Stimulated activated CD4-positive, alpha-beta T cell treated with anti-CD3 and anti-CD28 coated beads, Interleukin-12 subunit alpha, Interleukin-12 subunit beta, amount 100 ng/mL, for 24 hours (primary cell): ENCODE measurements at places on chromosomes 7 and 10.

- no peak for DNase-seq
Measured at GRCh38 chr7:129191272-129191671, 2.8 kb downstream of the SMO start.

- no peak for DNase-seq
Measured at GRCh38 chr7:92665926-92666325, 75.7 kb upstream of the FAM133B start.

DNA sequence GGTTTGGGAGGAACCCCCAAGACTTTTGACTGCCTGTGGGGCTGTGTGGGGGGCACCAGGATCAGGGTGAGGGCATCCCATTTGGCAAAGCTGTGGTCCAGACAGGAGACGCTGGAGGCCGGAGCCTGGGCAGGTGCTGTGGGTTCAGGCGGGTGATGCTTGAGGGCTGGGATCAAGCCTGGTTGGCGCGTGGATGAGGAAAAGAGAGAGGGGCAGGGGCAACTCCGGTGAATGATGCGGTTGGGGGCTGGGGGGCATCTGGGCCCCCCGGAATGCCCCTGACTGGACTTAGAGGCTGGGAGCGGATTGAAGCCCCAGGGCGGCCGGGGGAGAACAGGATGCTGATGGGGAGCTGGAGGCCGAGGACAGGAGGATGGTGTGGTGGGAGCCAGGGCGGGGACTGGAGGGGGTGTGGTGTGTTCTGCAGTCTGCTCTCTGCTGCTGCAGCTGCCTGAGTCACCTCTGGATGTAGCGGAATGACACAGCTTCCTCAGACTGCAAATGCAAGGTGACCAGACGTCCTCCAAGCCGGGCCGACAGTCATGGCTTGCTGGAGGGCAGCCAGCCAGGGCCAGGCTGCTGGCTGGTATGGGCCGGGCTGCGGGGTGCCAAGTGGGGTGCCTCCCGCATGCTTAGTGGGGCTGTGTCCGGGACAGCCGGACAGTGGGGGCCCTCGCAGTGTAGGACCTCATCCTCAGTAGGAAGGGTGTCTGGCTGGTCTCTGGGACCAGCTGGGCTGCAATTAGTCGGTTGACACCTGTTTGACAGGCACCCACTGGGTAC lies 3.2 kb downstream of the MAFK start:
- no peak for DNase-seq

- DNase-seq = no peak
Measured at GRCh38 chr10:119657725-119658124, 6.5 kb downstream of the BAG3 start.

- DNase-seq = no peak
Measured at GRCh38 chr7:151409667-151410404, at the start of gene WDR86. Gene WDR86, minus strand, starts transcription at chr7:151410038. Its CDS starts 449 bp downstream, at chr7:151409589.

DNA sequence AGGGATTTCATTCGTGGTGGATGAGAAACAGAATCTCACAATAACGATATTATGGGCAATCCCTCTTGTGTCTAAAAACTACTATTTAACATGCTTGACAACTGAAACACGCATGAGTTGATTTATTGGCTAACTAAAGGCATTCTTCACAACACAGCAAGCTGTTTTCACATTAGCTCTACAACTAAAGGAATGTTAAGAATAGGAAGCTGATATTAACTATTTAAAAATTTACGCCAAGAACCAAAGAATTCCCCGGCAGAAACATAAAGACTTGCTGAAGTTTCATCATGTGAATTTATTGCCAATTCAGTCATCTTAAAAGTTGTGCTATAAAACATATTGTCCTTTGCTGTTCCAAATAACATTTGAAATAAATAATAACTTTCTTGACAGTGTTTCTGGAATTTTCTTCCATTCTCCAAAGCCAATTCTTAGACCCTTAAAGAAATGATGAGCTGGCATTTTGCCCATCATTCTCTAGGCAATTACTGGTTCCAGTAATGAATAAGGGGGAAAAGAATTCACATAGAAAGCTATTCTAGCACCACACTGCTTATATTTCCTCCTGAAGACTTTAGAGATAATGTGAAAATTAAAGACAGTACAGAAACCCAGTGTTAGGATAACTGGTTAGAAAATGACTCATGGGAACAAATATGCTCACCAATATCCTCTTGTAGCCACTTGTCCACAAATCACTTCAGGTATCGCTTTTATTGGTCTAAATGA lies 233.1 kb downstream of the PARD3 start:
- no peak for DNase-seq

DNA sequence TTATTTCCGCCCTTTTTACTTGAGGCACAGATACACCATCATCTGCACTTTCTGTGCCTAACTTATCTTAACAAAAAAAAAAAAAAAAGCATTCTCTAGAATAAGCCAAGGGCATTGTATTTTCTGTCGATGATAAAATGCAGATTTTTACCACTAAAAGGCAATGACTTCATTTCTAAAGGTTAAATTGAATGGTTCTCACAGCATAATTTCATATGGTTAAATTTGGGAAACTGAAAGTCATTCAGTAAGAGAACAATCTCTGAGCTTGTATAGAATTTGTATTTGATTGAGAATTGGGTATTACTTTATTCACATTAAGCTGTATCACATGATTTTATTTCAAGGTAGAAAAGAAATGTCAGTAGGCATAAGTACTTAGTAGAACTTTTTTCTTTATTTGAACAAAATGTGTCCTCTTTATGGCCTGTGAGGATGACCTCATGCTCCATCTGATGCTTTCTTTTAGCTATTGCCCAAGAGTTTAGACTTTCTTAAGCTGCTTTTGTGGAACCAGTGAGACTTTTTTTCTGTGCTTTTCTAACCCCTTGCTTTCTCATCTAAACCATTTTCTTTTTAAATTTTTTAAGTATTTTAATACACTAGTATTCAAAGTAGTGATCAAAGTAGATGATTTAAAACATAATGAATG lies 110.3 kb downstream of the LRRC4 start:
- DNase-seq = no peak

- DNase-seq = peak; percentile 32
Measured at GRCh38 chr7:44959433-44959951, 19.3 kb downstream of the MYO1G start.

DNA sequence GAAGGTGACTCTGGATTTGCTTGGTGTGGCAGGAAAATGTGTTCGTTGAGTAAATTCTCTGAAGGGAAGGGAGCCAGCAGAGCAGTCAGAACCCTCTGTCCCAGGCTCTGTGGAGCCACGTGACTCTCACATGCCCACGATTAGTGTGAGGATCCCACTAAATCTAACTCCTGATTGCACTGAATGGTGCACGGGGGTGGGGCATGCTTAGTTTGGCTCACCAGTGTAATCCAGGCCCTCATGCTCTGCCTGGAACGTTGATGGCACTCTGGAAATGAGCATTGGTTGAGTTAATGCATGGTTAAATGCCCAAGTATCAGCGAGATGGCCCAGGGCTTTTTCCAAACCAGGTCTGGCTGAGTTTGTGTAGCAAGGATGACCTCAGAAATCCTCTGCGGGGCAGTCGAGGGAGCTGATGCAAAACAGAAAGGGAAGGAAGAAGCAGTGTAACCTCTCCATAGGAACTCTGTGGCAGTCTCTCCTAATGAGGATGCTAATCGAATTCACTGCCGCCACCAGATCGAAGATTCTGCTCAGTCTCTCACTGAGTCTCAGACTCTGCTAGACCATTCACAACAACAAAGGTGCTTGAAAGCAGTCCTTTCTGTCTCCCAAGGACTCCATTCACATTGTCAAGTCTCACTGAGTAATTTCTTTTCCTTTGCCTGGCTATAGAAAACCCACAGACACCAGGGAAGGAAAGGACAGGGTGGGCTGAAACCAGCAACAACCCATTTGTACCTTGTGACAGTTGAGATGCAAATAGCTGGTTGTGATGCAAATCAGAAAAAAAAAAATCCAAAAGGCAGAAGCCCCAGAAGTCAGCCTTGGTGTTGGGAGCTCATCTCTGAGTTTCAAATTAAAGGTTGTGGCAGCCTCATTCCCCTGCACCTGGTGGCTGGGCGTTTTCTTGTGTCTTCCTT lies 98.1 kb downstream of the C10orf105 start:
- DNase-seq = no peak

GRCh38 chr7:127807340-127807739 lies 155.3 kb downstream of the SND1 start:
- no peak for DNase-seq

GRCh38 chr7:107833684-107834106 lies 30.7 kb upstream of the SLC26A3 start:
- no peak for DNase-seq

DNA sequence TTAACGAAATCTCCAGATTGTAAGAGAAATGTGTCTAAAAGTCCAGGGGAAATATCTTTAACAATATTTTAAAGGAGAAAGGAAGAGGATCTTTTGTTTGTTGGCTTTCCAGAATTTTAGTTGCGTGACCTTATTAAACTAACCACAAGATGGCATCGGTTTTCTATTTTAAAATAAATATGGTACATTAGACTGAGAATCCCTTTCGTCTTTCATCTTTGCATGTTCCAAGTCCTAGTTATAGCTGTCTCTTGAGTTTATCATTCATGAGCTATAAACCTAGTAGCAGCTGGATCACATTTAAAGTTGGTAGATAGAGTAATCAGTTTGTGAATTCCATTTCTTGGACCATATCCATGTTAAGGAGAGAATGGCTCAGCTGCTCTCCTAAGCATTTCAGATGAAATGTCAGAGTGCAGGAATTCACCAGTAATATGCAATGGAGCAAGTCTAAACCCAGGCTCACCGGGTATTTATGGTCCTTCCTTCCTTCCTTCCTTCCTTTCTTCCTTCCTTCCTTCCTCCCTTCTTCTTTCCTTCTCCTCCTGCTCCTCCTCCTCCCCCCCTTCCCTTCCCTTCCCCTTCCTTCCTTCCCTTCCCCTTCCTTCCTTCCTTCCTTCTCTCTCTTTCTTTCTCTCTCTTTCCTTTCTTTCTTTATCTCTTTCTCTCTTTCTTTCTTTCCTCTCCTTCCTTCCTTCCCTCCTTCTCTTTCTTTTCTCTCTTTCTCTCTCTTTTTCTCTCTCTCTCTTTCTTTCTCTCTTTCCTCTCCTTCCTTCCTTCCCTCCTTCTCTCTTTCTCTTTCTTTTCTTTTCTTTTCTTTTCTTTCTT lies 57.8 kb upstream of the RAB18 start:
- DNase-seq = no peak

- DNase-seq = no peak
Measured at GRCh38 chr7:154832557-154833138, 170.3 kb downstream of the PAXIP1 start.

- no peak for DNase-seq
Measured at GRCh38 chr10:103475437-103475836, 3.6 kb downstream of the CALHM3 start.

- DNase-seq = no peak
Measured at GRCh38 chr7:87712571-87712970, 84.4 kb downstream of the RUNDC3B start.

DNA sequence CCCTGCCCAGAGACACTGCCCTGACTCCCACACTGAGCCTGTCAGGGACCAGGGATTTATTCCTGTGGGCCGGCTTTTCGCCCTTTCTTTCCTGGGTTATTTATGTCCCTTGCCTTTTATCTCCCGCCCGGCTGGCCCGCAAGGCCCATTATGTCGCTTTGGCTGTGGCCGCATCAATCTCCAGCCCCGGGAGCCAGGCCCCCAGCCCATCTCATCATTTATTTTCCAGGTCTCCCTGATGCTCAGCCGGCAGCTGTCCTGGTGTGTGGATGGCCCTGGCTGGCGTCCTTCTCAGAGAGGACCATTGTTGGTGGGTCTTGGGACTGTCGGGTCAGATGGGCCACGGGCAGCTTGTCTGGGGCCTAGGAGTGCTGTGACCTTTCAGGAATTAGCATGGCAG lies 82.3 kb downstream of the FAM241B start:
- no peak for DNase-seq
